AG04450 (cell line): ENCODE measurements at places on chromosomes 16 and 17.

DNA sequence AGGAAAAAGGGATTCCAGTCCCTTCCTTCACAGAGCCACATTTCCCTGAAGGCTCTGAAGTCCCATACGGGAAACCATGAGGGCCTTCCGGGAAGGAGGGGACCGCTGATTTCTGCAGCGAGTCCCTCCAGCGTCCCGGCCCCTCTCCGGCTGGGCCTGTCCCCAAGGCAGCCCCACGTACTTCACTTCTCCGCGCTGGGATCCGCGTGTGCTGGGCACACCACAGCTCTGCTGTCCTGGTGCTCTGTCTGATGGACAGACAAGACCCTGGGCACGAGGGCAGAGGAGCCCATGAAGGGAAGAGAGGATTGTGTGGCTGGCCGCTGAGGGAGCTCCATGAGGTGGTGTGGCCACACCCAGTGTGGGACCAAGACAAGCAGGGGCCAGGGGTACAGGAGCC lies 57.1 kb downstream of the PRMT7 start:
- no peak for DNase-seq

GRCh38 chr17:76155988-76156661 lies 15.1 kb upstream of the FOXJ1 start:
- DNase-seq = no peak

- no peak for DNase-seq
Measured at GRCh38 chr17:82200743-82201497, 11.7 kb downstream of the CCDC57 start.

GRCh38 chr17:21228111-21228510 lies 14.2 kb upstream of the TMEM11 start:
- no peak for DNase-seq

DNA sequence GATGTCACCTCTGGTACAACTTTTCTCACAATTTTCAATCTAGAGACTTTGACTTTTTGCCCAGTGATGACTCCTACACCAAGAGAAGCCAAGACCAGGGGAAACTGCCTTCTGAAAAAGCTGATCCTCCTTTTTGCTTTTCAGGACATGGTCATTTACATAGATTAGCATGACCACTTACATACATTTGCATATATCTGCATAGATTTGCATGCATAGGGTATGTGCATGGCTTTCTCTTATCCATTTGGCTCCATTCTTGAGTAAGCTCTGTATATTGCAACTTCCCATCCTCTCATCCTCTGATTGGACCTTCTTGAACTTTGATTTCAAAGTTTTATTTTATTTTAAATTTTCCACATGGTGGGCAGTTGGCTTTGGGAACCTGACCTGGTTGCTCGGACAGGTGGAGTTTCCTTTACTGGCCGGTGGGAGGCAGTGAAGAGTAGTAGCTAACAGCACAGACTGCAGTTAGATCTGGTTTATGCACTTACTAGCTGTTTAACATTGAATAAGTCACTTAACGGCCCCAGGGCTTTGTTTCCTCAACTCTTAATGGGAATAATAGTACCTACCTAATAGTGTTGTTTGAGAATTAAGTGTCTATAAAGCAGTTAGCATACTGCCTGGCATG lies 92.9 kb downstream of the GPR139 start:
- DNase-seq = no peak

DNA sequence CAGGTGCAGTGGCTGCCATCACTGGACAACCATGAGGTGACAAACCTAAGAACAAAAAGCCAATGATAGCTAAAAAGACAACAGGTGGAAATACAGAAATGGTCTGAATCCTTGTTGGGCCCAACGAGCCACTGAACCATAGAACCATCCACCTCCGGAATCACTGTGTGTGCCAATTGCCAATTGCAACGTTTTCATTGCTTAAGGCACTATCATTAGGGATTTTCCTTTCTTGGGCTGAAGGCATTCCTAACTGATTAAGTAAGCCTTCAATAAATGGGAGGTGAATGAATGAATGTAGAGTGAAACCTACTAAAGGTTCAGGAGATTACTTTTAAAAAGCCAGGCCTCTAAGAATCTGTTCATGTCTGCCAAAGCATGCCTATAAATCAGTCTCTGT lies 3.6 kb downstream of the USP31 start:
- DNase-seq = no peak

GRCh38 chr16:75143941-75144340 lies 4.4 kb upstream of the ZFP1 start:
- no peak for DNase-seq

DNA sequence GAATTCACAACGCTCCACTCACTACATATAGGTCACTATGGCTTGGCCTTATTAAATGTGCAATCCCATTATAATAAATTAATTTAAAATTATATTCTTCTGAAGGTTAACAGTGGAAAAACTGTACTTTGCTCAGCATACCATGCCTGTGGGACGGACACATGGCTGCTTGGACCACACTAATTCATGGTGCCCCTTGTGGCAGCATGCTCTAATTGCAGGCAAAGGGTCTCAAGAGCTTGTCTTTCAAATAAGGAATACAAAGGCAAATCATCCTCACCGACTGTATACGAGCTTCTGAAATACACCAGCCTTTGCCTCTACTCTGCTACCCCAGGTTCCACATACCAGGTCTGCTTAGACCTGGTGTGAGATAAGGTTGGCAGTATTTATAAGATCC lies 11.7 kb downstream of the SMPD3 start:
- DNase-seq = no peak

- peak; percentile 67 for DNase-seq
Measured at GRCh38 chr17:9361188-9361955, 214.2 kb downstream of the STX8 start.

- no peak for DNase-seq
Measured at GRCh38 chr17:45700171-45701090, 83.7 kb upstream of the CRHR1 start.

DNA sequence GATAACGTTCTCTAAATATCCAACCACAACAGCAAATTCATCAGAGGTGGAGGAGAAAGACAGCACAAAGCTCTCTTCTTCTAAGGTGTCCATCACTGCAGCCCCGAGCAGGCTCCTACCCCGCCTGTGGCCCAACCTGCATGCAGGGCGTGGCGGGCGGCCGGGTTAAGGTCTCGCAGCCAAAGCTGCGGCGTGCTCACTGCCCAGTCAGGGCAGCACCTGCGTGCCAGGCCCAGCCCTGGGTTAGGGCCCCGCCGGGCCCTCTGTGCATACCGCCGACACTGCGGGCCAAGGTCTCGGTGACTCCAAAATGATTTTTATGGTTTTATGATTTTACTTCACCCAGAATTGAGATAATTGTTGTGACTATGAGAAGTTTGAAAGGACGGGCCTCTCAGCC lies 57.8 kb downstream of the FOXK2 start:
- no peak for DNase-seq

DNA sequence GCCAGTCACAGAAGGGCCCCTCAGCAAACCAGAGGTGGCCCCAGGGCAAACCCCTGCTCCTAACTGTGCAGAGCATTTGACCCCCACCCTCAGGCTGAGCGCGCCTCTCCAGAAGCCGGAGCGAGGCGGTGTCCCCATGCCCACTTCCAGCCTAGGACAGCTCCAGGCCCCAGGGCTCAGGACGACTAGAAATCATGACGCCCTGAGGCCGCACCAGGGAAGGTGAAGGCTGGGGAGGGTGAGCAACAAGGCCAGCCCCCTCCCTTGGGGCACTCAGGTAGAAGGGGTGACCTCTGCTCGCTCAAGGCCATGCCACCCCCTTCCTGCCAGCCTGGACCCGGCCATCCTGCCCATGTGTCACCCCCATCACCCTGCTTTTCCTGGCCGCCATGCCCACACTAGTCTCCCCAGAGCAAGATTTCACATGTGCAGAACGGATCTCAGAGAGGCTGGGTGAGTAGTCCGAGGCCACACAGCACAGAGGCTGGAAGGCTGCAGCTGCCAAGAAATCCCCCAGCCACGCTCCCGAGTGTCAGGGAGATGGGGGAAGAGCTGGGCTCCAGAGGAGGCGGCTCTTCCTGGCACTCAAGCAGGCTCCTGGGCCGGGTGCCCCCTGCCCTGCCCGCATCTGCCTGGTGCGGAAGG lies 2.1 kb upstream of the PVALEF start:
- no peak for DNase-seq

GRCh38 chr17:22506861-22507260 lies 814.5 kb downstream of the KCNJ18 start:
- DNase-seq = no peak

- DNase-seq = no peak
Measured at GRCh38 chr16:22296225-22297113, 740 bp upstream of the POLR3E start.

- peak; percentile 16 for DNase-seq
Measured at GRCh38 chr16:24508614-24509013, 30.8 kb upstream of the RBBP6 start.

DNA sequence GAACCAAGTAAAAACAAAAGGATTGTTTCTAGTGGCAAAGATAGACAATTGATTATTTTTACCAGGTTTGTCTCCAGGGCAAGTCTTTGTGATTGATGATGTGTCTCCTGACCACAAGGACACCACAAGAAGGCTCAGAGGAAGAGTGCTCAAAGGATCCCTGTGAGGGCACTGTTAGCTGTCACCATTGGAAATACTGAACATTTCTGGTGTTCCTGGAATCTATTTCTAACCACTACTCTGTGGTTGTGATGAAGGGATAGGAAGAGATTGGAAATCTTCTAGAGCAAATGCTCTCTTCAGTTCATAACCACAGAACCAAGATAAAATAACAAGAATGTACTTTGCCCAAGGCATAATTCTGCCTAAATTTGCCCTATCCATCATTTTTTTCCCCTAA lies 15.3 kb downstream of the RNF43 start:
- no peak for DNase-seq

- no peak for DNase-seq
Measured at GRCh38 chr16:13448346-13448745, 471.6 kb upstream of the ERCC4 start.

DNA sequence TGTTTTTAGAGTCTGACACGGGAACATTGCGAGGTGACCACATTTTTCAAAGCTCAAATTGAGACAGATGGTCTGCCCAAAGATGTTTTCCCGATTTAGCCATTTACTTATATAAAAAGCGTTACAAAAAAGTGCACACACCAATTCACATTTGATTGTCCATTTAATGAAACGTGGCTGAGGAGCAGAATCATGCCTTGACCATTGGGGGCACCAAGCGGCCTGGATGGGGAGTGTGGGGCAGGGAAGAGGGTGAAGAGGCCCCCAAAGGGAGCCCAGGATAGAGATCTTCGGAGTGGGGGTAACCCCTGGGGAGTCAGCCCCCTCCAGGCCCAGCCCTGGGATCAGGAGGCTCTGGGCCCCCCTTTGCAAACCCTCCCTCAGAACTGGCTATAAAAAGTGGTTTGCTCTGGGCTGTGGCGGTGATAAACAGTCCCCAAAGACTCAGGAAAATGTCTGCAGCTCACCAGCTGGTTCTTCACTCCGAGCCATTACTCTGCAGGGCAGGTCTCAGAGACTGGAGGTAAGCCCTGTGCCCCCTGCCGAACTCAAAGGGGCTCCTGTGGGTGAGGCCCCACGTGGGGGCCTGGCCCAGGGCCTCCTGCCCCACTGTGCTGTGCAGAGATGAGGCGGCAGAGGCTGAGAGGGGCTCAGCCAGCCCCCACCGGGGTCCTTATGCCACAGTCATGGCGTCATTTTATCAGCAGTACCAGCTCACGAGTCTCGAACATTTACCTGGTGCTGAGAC lies 105.9 kb upstream of the SEC14L1 start:
- DNase-seq = no peak

DNA sequence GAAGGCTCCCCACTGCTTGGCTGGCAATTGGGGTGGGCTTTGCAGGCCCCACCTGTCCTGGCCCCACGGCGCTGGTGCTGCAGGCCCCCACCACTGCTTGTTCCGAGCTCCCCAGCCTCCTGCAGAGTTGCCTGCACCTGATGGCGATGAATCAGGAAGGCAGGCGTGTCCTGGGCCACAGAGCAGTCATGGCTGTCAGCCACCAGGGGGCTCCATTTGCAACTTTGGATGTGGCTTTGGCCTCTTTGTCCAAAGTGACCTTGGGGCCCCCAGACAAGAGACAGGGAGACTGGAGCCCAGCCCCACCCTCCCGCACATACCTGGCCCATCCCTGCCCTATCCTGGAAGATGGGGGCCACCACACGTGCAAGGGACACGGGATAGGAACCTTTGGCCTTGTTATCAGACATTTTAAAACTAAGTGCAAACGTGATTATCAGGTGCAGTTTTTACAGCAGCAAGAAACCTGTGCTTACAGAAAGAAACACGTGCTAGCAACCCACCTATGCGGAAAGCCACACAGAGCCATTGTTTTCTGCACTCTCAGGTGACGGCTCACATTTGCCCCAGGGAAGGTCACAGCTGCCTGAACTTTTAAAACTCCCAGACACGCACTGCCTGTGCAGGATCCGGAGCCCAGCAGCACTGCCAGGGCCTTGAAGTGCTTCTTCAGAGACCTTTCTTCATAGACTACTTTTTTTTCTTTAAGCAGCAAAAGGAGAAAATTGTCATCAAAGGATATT lies at the start of gene DNASE1:
Gene DNASE1, plus strand, starts transcription at position 443 of the 743 bp plus-strand sequence. CDS start 683 bp downstream, outside the sequence.
- DNase-seq = no peak

DNA sequence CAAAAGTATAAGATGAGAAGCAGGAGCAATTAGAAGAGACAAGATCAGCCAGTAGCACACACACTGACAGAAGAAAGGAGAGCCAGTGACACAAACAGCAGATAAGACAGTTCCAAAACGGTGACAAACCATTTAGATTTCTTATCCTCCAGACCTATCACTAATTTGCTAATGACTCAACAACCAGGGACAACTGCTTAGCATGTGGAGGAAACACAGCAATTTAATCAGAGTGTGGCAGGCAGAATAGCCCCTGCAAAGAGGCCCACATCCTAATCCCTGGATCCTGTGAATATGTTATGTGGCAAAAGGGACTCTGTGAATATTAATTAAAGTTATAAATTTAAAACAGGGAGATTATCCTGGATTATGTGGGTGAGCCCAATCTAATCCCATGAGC lies 81.1 kb downstream of the CACNG1 start:
- no peak for DNase-seq

DNA sequence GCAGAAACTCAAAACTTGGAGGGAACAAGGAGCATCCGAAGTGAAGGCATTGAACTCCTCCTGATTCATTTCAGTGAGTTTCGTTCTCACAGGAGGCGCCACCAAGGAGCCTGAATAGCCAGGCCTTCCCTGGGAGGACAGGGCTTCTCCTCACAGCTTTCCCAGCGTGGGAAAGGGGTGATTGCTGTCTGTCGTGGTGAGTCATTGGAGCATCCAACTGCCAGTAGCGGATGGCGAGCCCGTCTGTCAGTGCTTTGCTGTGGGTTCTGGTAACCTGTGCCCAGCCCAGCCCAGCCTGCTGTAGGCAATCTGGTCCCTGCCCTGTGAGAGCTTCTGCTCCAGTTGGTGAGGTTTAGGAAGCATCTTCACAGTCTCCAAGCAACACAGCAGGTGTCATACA lies 28.3 kb downstream of the PLCD3 start:
- no peak for DNase-seq

DNA sequence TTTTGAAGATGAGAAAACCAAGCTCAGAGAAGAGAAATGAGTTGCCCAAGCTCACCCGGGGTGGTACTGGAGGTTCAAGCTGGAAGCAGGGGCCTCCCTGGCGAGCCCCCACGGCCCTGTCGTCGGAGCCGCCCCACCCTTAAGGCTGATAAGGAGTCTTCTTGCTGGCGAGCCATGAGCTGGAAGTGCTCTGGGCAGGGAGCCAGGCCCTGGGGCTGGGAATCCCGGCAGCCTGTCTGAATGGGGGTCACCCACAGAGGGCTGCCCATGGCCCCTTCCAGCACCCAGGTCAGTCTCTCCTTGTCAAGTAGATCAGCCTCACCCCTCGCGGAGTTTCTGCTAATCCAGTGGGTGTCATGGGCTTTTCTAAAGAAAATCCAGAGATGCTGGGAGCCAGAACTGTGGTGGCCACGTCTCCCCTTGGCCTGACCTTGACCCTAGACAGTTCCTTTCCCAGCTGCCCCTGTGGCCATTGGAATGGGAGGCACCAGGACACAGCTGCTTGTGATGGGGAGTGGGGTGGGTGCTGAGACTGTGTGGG lies 1.2 kb upstream of the P2RX1 start:
- no peak for DNase-seq

- peak; percentile 11 for DNase-seq
Measured at GRCh38 chr16:1839554-1839953, 12.5 kb downstream of the FAHD1 start.
